ENCODE measurements at places on chromosomes 13 and 19.
A peak's percentile ranks its signal among the peaks of the same experiment; 100 is the strongest.

- no peak for DNase-seq
Observed at GRCh38 chr19:5073153-5073844, 104.4 kb downstream of the KDM4B start.

- peak; percentile 52 for DNase-seq
Observed at GRCh38 chr19:41998246-41999020, 4.4 kb upstream of the ATP1A3 start.

DNA sequence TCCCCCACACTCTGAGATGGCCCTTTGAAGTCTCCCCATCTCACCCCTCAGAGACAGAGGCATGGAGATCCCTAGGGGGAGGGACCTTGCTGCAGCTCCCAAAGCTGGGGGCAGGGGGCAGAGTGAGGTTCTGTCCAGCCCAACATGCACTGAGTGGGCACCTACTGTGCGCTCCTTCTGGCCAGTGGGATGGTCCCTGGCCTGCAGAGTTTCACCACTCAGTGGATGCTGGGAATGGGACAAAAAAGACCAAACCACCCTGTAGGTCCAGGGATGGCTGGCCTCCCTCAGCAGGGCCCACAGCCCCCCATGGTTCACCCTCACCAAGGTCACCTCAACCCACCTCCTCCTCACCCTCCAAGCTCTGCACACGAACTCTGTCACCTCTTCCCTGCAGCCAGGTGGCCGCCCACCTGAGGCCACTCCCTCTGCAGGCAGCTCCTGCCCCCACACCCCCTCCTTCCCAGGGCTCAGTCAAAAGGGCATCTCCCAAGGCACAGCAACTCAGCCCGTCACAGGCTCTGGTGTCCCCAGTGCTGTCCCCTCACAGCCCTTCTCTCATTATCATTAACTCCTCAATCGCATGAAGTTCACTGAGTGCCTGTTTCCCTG is 16.1 kb downstream of the CEACAM21 start:
- no peak for DNase-seq

- no peak for DNase-seq
Observed at GRCh38 chr13:30398601-30399072, 23.7 kb upstream of the UBE2L5 start.

DNA sequence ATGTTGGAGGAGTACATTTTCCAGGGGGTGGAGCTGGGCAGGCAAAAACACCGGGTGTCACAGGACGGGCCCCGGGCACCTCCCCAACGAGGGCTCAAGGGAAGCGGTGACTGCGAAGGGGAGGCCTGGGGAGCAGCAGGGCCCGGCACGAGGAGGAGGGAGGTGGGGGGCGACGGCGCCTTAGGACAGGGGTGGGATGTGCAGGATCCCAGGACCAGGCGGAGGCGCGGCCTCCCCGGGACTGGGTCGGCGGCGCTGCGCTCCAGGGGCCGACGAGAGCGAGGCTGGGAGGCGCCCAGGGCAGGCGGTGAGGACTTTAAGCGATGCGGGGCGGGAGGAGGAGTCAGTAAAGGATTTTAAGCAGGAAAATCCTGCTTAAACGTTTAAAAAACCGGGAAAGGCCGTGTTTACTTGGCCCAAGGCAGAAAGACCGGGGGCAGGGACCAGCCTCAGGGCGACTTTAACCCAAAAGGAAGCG is 427 bp downstream of the ZNF160 start:
- DNase-seq, result no peak

DNA sequence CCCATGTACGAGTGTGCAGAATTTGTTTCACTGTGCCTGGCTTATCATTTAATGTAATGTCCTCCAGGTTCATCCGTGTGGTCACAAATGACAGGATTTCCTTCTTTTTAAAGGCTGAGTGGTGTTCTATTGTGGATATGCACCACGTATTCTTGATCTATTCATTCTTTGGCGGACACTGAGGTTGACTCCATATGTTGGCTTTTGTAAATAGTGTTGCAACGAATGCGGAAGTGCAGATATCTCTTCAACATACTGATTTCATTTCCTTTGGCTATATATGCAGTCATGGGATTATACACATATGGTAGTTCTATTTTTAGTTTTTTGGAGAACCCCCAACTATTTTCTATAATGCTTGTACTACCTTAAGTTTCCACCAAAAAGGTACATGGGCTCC is 13.0 kb downstream of the OR7A5 start:
- no peak for DNase-seq

DNA sequence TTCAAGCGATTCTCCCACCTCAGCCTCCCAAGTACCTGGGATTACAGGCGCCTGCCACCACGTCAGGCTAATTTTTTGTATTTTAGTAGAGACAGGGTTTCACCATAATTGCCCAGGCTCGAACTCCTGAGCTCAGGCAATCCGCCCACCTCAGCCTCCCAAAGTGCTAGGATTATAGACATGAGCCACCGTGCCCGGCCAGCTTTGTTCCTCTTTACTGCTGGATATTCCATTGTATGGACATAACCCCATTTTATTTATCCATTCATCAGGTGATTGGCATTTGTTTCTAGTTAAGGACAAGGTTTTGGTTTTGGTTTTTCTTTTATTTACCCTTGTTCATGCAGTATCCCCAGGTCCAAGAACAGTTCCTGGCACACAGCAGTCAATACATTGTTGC is 4.1 kb upstream of the RPS9 start:
- DNase-seq, result no peak

Measured in NCI-H1417 (cell line).